GM19239 (cell line): ENCODE measurements at places on chromosomes 6 and 20.

DNA sequence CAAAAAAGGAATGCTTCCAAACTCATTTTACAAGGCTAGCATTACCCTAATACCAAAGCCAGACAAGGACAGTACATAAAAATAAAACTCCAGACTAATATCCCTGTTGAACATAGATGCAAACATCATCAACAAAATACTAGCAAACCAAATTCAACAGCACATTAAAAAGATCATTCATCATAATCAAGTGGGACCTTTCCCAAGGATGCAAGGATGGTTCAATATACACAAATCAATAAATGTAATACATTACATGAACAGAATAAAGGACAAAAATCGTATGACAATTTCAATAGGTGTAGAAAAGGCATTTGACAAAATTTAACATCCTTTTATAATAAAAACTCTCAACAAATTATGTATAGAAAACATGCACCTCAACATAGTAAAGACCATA lies 66.6 kb upstream of the CNR1 start:
- no peak for DNase-seq

DNA sequence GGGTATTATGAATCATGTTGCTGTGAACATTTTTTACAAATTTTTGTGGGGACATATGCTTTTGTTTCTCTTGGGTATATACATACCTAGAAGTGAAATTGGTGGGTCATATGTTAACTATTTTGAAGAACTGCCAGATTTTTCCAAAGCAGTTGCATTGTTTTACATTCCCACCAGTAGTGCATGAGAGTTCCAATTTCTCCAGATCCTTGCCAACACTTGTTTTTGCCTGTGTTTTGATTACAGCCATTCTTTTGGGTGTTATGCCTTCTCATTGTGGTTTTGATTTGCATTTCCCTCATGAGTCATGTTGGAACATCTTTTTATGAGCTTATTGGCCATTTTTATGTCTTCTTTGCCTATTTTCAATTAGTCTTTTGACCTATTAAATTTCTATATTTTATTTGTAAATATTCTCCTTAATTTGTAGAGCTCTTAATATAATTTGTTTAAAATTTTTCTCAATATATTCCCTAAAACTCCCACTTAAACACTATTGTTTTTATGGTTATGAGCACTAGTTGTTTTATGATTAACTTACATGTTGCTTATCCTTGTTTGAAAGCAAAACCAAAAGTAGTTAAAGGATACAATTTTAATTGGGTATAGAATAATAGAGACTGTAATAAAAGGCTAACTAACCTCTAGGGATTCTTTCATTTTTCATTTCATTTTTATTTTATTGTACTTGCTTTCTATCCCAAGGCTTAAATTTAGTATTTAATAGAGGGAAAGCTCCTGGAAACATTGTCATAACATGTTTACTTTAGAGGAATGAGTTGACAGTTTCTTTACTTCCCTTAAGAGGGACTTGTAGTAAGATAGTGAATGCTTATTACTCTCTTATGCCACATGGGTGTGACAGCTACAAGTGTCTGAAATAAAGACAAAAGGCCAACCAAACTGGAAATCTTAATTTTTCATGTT lies 5.5 kb downstream of the UBR2 start:
- no peak for DNase-seq

DNA sequence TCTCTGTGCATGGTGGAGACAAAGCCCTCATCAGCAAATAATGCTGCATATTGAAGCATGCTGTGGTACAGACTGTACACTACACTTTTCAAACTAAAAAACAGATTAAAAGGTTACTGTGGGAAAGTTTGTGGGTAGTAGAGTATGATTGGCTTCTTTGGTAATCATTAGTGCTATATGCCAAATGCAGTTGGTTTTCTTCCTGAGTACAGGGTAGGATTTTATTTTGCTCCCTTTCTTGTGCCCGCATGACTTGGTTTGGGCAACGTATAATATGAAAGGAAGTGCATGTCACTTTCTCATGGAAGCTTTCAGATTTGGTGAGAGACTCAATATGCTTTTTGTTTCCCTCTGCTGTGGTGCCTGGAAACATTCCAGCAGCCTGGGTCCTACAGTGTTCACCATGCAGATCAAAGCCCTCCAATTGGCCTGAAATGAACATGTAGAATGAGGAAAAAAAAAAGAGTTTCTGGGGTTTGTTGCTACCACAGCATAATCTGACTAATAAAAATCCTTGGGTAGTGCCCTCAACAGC lies 270.7 kb upstream of the ADGRB3 start:
- no peak for DNase-seq

- no peak for DNase-seq
These were observed 13.2 kb upstream of the MAP3K4 start for GRCh38 chr6:160978141-160978901.

DNA sequence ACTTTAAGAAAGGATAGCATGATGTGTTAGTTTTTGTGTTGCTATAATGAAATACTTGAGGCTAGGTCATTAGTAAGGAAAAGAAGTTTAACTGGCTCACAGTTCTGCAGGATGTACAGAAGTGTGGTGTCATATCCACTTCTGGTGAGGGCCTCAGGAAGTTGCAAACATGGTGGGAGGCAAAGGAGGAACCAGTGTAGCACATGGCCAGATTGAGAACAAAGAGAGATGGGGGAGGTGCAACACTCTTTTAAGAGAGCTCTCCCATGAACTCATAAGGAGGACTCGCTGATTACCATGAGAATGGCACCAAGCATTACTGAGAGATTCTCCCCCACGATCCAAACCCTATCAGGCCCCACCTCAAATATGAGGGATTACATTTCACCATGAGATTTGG lies 265.4 kb downstream of the RIMS1 start:
- no peak for DNase-seq

DNA sequence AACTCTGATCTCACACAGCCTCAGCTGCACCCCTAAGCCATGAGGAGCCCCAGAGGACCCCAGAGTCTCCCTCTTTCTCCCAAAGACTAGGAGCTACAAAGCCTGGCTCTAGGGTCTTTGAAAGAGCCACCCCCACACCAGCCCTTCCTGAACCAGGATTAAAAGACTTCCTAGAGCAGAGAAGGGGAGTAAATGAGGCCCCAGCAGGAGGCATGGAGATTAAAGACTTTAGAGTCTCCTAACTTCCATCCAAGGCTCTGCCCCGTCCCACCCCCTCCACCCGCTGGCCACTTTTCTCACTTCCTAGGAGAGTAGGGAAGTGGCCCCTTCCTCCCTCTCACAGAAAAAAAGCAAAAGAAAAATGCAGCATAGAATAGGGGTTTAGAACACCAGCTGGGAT lies 1.7 kb downstream of the PREX1 start:
- no peak for DNase-seq

DNA sequence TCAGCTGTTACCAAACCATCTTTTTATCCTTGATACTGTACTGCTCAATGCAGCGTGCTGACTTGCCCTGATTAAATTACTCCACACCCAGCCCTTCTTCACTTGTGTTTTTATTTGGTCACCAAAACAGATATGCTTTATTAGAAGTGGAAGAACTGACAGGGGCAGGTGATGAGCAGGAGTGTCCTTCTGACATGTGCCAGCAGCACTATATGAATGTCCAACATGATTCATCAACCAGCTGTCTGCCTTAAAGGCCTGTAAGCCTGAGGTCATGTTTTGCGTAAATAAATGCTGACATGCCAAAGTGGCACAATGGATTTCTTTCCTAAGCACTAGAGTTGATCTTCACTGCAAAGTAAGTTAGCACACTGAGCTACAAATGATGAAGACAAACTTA lies 15.4 kb downstream of the POPDC3 start:
- no peak for DNase-seq

- DNase-seq: no peak
These were observed at the start of gene SEL1L2 for GRCh38 chr20:13990465-13990864. Gene SEL1L2, minus strand, starts transcription at chr20:13990614. Its CDS starts 80 bp downstream, at chr20:13990534.

DNA sequence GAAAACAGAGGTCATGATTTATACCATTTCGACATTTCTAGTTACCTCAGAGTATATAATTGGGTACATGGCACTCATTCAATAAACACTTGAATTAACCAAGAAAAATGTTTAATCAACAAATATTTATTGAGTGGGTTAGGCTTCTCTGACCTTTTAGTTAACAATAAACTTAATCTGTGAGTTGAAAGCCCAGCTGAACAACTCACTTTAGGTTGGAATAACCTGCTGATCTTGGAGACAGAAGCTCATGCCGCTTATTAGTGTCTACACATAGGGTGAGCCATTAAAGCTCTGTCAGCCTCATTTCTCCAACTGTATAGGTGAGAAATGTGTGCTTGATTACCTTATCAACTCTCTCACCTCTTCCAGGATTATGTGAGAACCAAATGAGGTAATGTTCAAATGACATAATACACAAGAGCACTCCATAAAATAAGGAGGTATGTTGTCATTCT lies 98.2 kb upstream of the DTNBP1 start:
- no peak for DNase-seq
